Cardiac muscle cell (in vitro differentiated cells and primary cell): ENCODE measurements at places on chromosomes 5 and 9. TPM values are rescaled to one million over a fixed set of nuclear protein-coding genes. Genes with fewer than 3 reads are reported as not detected.

GRCh38 chr5:10233011-10233410 lies 16.7 kb downstream of the ATPSCKMT start:
- H3K4me1 ChIP-seq = no peaks in the 10 kb centered on the region
- H3K27me3 ChIP-seq = no peaks in the 10 kb centered on the region
- peaks cover 3% of the 10 kb centered on the region for H3K36me3 ChIP-seq

DNA sequence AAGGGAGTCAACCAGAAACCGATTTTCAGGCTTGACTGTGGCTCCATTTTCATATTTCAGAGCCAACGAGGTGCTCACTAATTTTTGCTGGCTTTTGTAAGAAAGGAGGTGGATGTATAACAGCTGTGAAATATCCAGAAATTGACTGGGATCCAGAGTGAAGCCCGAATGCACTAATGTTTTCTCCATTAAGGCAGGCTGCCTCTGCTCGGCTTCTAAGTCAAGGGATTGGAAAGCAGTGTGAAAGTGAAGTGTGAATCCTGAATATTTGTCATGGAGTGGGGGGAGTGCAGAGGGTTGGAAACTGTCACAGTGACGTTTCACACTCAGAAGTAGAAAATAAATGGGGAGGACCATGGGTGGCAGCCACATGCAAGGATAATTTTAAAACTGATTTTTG lies 237.4 kb downstream of the GOLPH3 start:
- no peaks in the 10 kb centered on the region for H3K27me3 ChIP-seq
- no peak overlapping the region for H3K4me3 ChIP-seq
- H3K36me3 ChIP-seq = no peaks in the 10 kb centered on the region
- peak; percentile 46 for DNase-seq
- no peaks in the 10 kb centered on the region for H3K4me1 ChIP-seq

DNA sequence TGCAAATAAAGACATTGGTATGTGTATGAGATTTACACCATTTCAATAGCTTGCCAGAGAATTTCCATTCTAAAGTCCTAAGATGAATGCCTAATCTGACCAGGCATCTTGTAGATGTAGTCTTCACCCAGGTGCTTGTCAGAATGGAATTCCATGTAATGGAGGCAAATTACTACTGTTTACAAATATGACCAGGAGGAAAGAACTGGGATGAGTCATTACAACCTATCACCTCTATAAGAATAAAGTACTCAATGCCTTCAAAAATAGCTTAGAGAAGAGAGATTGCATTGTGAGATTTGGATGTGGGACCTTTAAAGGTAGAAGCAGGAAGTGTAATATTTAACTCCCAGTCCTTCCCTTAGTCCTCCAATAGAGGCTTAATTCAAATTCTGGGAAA lies 507.0 kb upstream of the PTGER4 start:
- no peaks in the 10 kb centered on the region for H3K27me3 ChIP-seq
- DNase-seq = no peak
- no peaks in the 10 kb centered on the region for H3K36me3 ChIP-seq
- H3K4me3 ChIP-seq = no peak overlapping the region
- no peak overlapping the region for H3K27ac ChIP-seq

DNA sequence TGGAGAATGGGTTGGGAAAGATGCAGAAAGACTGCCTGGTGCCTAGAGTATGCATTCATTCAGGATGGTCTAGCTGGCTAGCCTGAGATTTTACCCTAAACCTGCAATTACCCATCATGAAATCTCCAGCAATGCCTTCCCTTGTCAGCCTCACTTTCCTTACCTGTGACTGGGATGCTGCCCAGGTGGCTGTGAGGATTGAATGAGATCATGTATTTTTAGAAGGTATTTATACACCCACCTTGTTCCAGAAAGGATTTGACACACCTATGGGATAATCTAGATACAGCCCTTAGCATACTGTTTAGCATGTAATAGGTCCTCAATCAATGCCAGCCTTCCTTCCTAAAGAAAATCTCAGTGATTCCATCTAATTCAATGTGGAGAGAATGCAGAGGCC lies 561.4 kb downstream of the CDK5RAP2 start:
- no peak overlapping the region for H3K27ac ChIP-seq
- no peak overlapping the region for H3K4me3 ChIP-seq
- DNase-seq = no peak
- H3K36me3 ChIP-seq = no peaks in the 10 kb centered on the region

Gene ADAMTS16
- not detected in 2 replicates for total RNA-seq

- peaks cover 95% of the 10 kb centered on the region for H3K27me3 ChIP-seq
- no peaks in the 10 kb centered on the region for H3K36me3 ChIP-seq
- no peak overlapping the region for H3K27ac ChIP-seq
- no peak for DNase-seq
- no peaks in the 10 kb centered on the region for H3K4me1 ChIP-seq
Observed at GRCh38 chr9:124038790-124039633, 27.4 kb downstream of the LHX2 start.

DNA sequence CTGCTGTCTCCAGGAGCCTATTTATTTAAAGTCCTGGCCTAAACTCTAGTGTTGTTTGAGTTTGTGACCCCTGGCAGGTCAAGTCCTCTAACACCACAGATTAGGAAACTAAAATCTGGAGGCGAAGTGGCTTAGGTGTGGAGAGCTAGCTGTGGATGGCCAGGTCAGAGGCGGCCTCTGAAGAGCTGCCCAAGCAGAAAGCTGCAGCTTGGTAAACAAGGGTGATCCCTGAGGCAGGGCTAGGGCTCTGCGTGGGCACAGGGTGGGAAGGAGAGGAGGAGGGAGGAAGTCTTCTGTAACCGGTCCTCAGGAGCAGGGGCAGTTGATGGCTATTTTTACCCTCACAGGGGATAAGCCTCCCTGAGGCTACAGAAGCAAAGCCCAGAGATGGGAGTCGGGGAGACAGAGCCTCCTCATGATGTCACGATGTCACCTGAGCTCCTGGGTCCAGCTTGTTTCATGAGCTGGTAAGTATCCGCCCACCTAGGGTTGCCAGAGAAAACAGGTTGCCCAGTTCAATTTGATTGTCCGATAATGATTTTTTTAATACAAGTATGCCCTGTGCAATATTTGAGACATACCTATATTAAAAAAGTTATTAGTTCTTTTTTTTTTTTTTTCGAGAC lies 25.9 kb upstream of the BOD1 start:
- peaks cover 11% of the 10 kb centered on the region for H3K4me1 ChIP-seq
- no peak for DNase-seq
- H3K27me3 ChIP-seq = no peaks in the 10 kb centered on the region
- no peaks in the 10 kb centered on the region for H3K36me3 ChIP-seq

GRCh38 chr9:20683351-20684034 lies 566 bp upstream of the FOCAD start:
- H3K27me3 ChIP-seq = no peaks in the 10 kb centered on the region
- DNase-seq = peak; percentile 1
- H3K36me3 ChIP-seq = no peaks in the 10 kb centered on the region
- no peak overlapping the region for H3K27ac ChIP-seq

GRCh38 chr5:468401-468800 lies 25.4 kb downstream of the EXOC3 start:
- peaks cover 10% of the 10 kb centered on the region for H3K36me3 ChIP-seq
- no peak overlapping the region for H3K27ac ChIP-seq
- no peak for DNase-seq
- no peak overlapping the region for H3K4me3 ChIP-seq

GRCh38 chr9:122479062-122479461 lies 1.3 kb upstream of the OR1J1 start:
- H3K4me1 ChIP-seq = no peaks in the 10 kb centered on the region
- no peak for DNase-seq
- H3K4me3 ChIP-seq = no peak overlapping the region
- no peak overlapping the region for H3K27ac ChIP-seq
- H3K27me3 ChIP-seq = no peaks in the 10 kb centered on the region

Gene GTF3C5
- total RNA-seq = 83.5 and 99.5 TPM in 2 replicates

DNA sequence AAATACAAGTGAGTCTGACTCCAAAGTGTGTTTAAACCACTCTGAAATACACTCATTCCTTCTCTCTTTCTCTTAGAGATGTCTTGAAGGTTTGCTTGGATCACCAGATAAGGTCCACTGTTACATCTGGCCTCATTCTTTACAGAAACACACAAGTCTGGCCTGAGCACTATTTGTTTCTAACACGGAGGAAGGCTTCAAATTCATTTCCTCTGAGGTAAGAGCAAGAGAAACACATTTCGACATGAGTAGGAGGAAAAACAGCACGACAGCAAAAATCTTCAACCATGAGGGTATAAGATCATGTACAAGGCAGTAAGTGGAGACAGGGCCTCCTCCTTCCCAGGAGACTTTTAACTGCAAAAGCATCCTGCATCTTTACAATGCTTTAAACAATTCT lies 8.0 kb downstream of the SIL1 start:
- peaks cover 22% of the 10 kb centered on the region for H3K4me1 ChIP-seq
- H3K27me3 ChIP-seq = no peaks in the 10 kb centered on the region
- peak overlapping the region; percentile 20 for H3K27ac ChIP-seq
- no peak for DNase-seq
- no peaks in the 10 kb centered on the region for H3K36me3 ChIP-seq

Gene NCS1
- total RNA-seq = 55.6 and 55.7 TPM in 2 replicates

Gene GKAP1
- total RNA-seq = 8.1 and 11.7 TPM in 2 replicates

Gene ZNF462
- total RNA-seq = 28.9 and 36.8 TPM in 2 replicates

DNA sequence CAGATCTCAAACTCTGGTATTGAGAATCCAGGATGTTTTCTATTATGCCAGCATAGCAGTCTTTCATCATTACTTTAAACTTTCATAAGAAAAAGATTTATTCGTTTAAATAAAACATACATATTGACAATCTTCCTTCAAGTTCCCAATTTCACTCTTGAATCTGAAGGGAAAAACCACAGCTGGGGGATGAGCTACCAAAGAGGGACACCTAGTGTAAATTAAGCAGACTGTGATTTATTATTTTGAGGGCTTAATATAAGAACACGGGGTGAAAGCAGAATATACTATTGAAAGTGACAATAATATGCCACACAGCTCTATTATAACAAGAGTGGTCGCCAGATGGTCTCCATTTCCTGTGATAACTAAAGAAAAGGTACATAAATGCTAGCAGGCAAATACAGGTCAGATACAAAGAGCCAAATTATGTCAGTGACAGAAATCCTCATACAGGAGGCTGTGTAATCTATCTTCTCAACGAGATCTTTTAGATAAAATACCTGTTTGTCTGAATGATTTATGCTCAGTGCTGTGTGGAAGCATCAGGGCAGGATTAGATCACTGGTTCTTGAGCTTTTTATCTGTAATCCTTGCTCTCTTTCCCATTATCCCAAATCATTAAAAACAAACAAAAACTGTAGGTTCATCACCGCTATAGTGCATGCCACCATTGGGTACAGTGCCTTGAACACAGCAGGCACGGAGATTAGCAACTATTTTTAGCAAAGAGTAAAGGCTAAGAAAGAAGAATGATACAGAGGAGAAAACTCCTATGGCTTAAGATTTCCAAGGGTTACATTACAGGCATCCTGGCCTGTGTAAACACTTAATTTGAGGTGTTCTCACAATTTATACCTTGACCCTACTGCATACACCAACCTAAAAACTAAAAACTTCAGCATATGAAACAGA lies 116.6 kb downstream of the DROSHA start:
- no peak overlapping the region for H3K4me3 ChIP-seq
- H3K27ac ChIP-seq = no peak overlapping the region
- H3K27me3 ChIP-seq = no peaks in the 10 kb centered on the region
- peaks cover 9% of the 10 kb centered on the region for H3K4me1 ChIP-seq
- peaks cover 16% of the 10 kb centered on the region for H3K36me3 ChIP-seq

Gene ZNF367
- 2.5 and 3.0 TPM in 2 replicates for total RNA-seq

DNA sequence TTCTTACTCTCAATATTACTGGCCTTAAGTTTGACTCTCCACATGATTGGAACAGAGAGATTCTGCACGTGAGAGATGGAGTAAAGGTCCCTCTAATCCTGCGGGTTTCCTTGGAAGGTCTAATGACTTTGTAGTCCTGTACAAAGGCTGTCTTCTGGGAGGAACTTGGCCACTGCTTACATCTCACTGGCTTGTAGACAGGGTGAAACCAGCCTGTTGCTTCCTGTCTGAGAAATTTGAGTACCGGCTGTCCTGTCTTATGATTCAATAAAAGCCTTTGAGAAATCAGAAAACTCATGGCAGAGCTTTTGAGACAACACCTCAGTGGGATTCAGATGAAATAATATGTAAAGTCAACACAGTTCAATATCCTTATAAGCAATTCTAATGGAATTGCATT lies 43.0 kb downstream of the IL31RA start:
- H3K27ac ChIP-seq = no peak overlapping the region
- H3K4me1 ChIP-seq = no peaks in the 10 kb centered on the region
- no peak overlapping the region for H3K4me3 ChIP-seq
- DNase-seq = no peak
- no peaks in the 10 kb centered on the region for H3K36me3 ChIP-seq
- H3K27me3 ChIP-seq = no peaks in the 10 kb centered on the region

Gene LIX1
- total RNA-seq = 68.1 and 108 TPM in 2 replicates

Gene SLC25A2
- 0.42 TPM in 1 of 2 replicates, not detected in the other for total RNA-seq

Gene ENG
- total RNA-seq = 6.9 and 15.8 TPM in 2 replicates

- no peak for DNase-seq
- H3K4me3 ChIP-seq = no peak overlapping the region
- H3K36me3 ChIP-seq = no peaks in the 10 kb centered on the region
- H3K27me3 ChIP-seq = peaks cover 6% of the 10 kb centered on the region
Observed at GRCh38 chr5:159082474-159082873, 17.2 kb downstream of the EBF1 start.

GRCh38 chr9:9621355-9621940 lies 991.4 kb downstream of the PTPRD start:
- no peak overlapping the region for H3K27ac ChIP-seq
- H3K27me3 ChIP-seq = no peaks in the 10 kb centered on the region

DNA sequence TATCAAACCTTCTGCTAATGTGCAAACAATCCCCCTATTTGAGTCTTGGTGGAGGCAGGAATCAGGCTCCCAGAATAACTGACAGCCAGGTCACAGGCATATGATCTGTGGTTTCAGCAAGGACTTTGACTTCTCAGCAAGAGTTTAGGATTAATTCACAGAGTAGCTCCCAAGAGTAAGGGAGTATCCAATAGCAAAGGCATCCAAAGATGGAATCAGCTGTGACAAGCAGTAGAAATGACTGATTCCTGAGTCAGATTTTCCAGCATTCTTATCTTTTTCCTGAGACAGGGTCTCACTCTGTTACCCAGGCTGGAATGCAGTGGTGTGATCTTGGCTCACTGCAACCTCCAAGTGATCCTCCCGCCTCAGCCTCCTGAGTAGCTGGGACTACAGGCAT lies 108.3 kb downstream of the EPB41L4A start:
- H3K27ac ChIP-seq = no peak overlapping the region
- no peaks in the 10 kb centered on the region for H3K36me3 ChIP-seq
- no peaks in the 10 kb centered on the region for H3K4me1 ChIP-seq
- no peak for DNase-seq
- no peaks in the 10 kb centered on the region for H3K27me3 ChIP-seq

- H3K36me3 ChIP-seq = no peaks in the 10 kb centered on the region
- H3K27ac ChIP-seq = no peak overlapping the region
- no peak overlapping the region for H3K4me3 ChIP-seq
Observed at GRCh38 chr9:108049671-108050494, 560.3 kb upstream of the KLF4 start.

Gene CD74
- total RNA-seq = 11.7 and 12.6 TPM in 2 replicates

Gene C9orf43
- 0.42 and 2.3 TPM in 2 replicates for total RNA-seq

DNA sequence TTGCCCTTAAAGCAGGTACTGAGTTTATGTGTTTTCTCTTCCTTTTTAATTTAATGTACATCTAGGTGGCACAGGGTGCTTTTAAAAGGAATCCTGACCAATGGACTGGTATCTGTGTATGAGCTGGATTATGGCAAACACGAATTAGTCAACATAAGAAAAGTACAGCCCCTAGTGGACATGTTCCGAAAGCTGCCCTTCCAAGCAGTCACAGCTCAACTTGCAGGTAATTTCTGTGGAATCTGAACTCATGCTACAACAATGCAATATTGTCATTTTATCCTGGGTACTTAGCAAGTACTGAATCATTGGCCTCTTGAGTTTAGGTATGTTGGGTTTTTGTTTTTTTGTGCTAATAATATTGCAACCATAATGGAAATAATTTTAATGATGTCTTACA lies 14.4 kb upstream of the TMOD1 start:
- no peaks in the 10 kb centered on the region for H3K36me3 ChIP-seq
- H3K27ac ChIP-seq = no peak overlapping the region
- DNase-seq = no peak
- H3K27me3 ChIP-seq = no peaks in the 10 kb centered on the region
- no peak overlapping the region for H3K4me3 ChIP-seq
